ENCODE measurements at places on chromosomes 5 and 9.

DNA sequence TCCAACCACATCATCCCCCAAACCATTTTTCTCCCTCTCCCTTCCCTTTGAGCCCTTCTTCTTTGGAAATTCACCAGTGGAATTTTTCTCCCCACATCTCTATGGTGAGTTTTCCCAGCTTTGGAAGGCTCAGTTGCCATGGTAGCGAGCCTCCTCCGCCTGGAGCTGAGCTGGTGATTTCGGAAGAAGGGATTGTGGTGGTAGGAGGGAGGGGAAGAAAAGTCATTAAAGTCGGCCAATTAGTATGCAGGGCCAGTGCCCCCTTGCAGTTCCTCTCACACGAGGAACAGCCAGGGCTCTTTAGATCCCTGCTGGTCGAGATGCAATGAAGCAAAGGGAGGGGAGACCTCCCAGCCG lies 322.0 kb downstream of the NTRK2 start:
- no peak for DNase-seq

DNA sequence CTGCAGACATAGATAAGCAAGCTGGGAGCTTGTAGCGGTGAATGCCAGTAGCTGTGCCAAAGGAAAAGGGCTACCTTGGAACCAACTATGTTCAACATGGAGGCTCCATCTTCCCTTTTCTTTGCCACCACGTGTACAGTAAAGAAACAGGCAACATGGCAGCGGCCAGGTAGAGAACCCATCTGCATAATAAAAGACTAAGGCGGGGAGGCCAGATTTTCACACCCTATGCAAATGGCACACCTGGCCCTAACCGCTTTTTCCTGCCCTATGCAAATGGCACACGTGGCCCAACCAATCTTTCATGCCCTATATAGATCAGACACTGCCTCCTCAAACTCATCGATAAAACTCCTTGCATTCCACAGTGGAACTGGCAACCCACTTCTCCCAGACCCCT lies 477.5 kb upstream of the EDIL3 start:
- DNase-seq = no peak

GRCh38 chr9:111961009-111961408 lies 64.4 kb downstream of the UGCG start:
- DNase-seq = no peak

DNA sequence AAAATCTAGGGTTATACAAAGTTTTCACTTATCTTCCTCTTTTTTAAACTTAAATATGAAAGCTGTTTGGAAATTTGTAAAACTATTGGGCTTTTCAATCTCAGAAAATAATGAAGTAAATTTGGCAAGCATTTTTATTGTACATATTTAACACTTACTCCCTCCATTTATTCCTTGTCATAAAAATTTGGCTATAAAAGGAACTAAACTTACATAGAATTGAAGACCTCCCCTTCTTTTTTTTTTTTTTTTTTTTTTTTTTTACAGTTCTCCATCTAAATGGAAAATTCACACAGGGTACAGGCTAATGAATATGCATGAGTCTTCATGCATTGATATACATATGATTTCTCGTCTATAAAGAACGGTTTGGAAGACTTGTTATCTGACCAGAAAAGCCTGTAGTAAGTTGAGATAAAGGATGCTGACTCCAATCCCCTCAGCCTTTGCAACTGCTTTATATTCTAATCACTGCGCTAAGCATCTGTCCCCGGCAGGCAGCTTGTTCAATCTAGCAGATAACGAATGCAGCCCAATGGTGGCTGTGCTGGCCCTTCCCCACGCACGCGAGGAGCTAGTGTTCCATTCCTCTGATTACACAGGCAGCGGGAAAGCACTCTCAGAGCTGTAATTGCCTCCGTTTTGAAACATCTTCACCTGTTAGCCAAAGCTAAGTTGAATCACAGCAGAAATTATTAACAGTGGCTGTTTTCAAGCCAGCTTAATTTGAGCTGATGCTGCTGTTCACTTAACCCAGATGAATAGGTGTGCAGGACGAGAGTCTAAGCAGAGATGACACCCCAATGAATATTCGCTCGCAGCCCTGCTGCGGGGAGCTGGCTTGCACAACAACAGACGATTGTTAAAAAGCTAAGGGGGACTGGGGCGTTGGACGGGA lies 453.8 kb upstream of the ZNF608 start:
- DNase-seq = no peak

DNA sequence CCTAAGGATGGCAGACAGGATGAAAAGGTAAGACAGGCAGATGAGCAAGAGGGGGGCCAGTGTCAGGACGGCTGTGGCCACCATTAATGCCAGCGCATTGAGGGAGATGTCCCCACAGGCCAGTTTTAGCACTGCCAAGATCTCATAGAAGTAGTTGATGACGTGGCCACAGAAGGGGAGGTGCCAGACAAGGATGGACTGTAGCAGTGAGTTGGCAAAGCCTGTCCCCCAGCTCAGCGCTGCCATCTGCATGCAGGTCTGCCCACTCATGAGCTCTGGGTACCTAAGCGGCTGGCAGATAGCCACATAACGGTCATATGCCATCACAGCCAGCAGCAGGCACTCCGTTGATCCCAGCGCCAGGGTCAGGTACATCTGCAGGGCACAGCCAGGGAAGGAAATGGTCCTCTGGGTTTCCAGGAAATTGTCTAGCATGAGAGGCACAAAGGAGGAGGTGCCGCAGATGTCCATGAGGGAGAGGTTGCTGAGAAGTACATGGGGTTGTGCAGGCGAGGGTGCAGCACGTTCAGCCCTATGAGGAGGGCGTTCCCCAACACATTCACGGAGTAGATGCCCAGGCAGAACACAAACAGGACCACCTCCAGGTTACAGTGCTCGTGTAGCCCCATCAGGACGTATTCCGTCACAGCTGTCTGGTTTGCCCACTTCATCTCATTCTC lies 10.8 kb downstream of the OR13J1 start:
- DNase-seq = no peak

- DNase-seq = no peak
Measured at GRCh38 chr5:157193699-157194424, 13.2 kb downstream of the ITK start.

DNA sequence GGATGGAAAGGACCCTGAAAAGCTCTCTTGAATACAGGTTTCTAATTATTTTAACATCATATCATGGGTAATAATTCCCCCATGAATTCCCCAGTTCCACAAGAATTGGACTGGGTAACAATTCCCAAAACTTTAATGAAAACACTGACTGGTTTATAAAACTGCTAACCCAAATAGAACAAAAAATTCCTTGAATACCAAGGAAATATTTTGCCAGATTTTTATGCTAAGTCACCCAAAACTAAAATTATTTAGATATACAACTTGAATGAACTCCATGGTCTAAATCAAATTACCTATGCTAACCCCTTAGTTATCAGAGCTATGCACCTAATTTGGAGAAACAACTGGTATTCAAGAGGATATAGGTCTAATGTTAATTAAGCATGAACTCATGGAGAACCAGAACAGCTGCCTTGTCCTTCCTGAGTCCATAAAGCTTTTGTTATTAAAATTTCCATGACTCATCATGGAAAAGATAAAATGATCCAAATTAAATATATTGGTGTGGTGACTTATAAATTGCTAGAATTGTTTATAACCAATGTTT lies 164.9 kb upstream of the TUT7 start:
- no peak for DNase-seq

GRCh38 chr5:34608859-34609648 lies 47.1 kb upstream of the RAI14 start:
- DNase-seq = no peak

DNA sequence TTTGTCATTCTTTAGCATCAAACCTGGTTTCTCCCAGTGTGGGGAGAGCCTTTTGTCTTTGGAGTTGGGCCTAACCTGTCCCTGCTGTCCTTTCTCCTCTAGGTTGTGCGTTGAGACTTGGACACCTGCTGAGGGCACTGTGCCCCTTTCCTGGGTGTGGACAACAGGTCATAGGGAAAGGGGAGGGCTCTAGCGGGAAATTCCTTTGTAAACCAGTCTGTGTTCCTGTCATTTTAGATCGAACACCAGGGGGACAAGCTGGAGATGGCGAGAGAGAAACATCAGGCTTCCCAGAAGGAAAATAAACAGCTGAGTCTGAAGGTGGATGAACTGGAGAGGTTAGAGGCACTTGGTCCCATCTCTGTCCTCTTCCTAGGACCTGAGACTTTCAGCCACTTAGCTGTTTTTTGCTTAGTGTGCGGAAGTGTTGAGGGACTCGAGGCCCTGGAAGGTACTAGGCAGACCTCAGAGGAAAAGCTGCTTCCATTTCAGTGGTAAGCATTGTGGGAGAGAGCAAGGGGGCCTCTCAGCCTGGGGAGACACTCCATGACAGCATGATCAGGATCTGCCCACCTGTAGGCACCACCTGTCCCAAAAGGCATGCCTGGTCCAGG lies 8.6 kb upstream of the GLE1 start:
- no peak for DNase-seq

DNA sequence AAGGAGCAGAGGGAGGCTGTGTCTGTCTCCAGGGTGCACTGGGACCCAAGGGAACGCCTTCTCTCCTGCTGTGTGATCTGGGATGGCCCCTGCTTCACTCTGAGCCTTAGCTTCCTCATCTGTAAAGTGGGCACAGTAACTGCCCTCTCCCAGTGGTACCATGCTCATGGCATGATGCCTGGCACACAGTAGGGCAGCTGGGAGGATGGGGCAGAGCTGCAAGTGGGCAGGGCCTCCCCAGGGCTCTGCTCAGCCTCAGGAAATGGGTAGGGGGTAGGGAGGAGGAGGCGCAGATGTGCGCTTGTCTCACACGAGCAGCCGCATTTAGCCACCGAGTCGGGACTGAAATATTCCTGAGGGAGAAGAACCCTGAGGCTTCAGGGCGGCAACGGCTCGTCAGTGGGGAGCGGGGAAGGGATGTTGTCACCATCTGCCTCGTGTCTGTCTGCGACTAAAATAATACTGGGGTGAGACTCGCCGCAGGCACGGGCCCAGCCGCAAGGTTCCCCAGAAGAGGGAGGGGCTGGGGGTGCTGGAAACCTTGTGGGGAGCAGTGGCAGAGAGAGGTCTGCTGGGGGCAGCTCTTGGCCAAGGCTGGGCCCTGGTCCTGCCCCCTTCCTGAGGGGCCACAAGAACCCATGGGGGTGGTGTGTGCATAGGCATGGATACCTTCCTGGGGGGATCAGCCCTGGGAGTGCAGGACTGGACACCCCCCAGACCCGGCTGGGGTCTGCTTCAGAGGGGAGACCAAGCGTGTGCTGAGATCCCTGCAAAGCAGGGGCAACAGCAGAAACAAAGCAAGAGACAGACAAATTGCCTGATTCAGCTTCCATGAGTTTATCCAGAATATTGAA lies 55.2 kb upstream of the PSD2 start:
- DNase-seq = no peak

- DNase-seq = no peak
Measured at GRCh38 chr9:72586388-72587130, 65.2 kb downstream of the TMC1 start.

DNA sequence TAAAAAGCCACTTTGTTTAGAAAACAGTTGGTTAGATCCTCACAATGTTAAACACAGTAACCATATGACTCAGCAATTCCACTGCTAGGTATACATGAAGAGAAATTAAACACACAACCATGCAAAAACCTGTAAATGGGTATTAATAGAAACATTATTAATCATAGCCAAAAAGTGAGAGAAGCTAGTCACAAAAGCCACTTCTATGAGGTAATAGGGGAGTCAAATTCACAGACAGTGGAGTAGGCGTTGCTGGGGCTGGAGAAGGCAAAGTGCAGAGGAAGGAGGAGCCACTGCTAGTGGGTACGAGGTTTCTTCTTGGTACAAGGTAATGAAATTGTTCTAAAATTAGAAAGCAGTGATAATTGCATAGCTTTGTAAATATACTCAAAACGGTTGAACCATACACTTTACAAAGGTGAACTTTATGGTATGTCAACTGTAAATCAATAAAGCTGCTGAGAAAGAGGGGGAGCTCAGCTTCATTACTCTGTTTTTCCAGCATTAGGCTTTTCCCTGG lies 364.4 kb downstream of the GADD45G start:
- no peak for DNase-seq

- no peak for DNase-seq
Measured at GRCh38 chr5:55823151-55823796, 27.9 kb upstream of the IL31RA start.

GRCh38 chr9:129914051-129914450 lies 78.8 kb downstream of the USP20 start:
- no peak for DNase-seq

DNA sequence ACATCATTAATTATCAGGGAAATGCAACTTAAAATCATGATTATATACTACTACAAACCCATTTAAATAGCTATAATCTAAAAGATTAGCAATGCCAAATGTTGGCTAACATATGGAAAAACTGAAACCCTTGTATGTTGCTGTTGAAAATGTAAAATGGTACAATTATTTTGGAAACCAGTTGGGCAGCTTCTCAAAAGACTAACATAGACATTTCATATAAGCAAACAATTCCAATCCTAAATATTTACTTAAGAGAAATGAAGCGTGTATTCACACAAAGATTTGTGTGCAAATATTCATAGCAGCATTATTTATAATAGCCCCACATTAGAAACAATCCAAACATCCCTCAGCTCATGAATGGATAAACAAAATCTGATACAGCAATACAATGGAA lies 106.2 kb downstream of the ADAMTS12 start:
- DNase-seq = no peak

- no peak for DNase-seq
Measured at GRCh38 chr9:136660971-136661550, 1.7 kb upstream of the EGFL7 start.

DNA sequence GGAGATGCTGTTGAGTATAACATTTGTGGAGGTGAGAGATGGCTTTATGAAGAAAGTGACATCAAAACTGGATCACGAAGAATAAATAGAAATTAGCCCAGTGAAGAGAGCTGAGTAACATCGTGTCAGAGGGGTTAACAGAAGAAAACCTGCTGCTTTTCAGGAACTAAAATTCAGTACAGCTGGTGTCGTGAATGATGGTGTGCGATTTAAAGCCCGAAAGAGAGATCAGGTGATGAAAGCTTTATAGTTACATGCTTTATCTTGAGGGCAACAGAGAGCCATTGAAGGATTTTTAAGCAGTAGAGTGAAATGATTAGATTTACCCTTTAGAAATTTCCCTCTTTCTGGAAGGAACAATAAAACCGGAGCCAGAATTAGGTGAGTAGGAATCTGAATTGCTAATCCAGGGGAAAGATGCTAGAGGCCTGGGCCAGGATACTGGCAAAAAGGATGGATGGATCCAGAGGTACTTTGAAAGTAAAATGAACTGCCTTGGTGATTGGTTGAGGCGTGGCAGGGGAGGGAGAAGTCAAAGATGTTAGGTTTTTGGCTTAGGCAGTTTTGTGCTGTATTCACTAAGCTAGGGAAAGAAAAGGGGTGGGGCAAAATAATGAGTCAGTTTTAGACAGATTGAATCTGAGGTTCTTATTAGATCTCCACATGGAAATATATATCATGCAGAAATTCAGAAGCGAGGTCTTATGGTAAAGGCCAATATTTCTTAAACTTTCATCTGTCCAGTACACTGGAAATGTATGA lies 3.4 kb downstream of the LRRC70 start:
- DNase-seq = no peak

GRCh38 chr9:87718852-87719612 lies 6.9 kb upstream of the CTSL start:
- no peak for DNase-seq

- no peak for DNase-seq
Measured at GRCh38 chr9:135392511-135392910, 87.1 kb upstream of the PPP1R26 start.

- DNase-seq = no peak
Measured at GRCh38 chr5:93517828-93518227, 63.2 kb downstream of the NR2F1-AS1 start.

- no peak for DNase-seq
Measured at GRCh38 chr5:87266914-87267573, 639 bp upstream of the RASA1 start.

All from stimulated activated CD4-positive, alpha-beta T cell treated with anti-CD3 and anti-CD28 coated beads, TNF-alpha, amount 100 ng/mL, for 4 hours (primary cell).